ENCODE measurements at places on chromosomes 2 and 18.

- no peak for DNase-seq
Measured at GRCh38 chr2:122514451-122514996, 759.1 kb downstream of the TSN start.

DNA sequence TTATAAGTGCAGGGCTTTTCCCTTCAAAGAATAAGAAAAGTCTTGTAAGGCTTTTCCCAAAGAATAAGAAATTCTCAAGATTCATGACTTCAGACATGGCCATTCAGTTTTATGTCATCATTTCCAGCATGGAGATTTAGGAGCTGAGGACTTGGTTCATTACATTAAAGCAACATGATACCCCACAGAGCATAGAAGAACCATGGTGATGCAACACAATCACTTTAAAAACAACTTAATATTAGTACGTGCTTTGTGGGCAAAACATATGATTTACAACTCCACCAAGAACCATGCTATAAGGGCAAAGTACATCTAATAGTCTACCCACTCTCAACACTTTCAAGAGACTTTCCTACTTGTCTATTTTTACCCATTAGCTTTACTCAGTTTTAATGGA, 214.4 kb downstream of the SRBD1 start:
- no peak for DNase-seq

DNA sequence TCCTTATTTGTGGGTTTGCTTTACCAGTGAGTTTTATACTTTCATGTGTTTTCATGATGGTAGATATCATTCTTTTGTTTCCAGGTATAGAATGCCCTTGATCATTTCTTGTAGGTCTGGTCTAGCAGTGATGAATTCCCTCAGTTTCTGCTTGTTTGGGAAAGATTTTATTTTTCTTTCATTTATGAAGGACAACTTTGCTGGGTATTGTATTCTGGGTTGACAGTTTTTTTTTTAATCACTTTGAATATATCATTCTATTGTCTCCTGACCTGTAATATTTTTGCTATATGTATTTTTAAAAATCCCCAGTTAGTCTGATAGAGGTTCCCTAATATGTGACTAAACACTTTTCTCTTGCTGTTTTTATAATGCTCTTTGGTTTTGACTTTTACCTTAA, 58.3 kb upstream of the GALNT3 start:
- no peak for DNase-seq

- DNase-seq: no peak
Measured at GRCh38 chr18:10405816-10406663, 48.4 kb upstream of the APCDD1 start.

DNA sequence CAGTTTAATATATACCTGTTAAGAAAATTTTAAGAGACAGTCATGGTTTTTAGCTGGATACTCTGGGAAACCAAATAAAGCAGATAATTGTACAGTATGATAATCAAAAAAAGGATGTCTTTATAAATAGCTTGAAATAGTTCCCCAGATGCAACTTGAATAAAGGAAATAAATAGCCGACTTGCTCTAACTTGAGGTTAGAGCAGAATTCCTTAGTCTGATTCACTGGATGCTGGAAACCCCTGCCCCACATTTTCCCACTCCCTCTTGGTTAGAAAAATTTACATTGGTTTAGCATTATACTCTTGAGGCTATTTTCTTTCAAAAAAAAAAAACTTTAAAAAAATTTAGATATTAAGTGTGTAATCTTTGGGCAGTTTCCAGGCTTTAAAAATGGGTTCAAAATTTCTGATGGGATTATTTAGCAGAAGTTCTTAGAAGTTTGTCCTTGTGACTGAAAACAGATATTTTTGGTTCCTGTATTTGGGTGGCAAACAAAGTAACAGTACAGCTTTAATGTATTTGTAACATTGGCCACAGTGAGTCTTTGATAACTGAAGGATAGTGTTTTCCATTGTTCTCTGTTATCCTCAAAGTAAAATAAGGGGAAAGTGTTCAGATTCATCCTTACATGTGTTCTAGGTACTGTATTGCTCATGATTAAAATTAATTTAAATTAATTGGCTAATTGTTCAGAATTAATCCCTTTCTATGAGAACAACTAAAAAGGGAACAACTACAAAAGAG, 39.6 kb downstream of the ITGAV start:
- no peak for DNase-seq

DNA sequence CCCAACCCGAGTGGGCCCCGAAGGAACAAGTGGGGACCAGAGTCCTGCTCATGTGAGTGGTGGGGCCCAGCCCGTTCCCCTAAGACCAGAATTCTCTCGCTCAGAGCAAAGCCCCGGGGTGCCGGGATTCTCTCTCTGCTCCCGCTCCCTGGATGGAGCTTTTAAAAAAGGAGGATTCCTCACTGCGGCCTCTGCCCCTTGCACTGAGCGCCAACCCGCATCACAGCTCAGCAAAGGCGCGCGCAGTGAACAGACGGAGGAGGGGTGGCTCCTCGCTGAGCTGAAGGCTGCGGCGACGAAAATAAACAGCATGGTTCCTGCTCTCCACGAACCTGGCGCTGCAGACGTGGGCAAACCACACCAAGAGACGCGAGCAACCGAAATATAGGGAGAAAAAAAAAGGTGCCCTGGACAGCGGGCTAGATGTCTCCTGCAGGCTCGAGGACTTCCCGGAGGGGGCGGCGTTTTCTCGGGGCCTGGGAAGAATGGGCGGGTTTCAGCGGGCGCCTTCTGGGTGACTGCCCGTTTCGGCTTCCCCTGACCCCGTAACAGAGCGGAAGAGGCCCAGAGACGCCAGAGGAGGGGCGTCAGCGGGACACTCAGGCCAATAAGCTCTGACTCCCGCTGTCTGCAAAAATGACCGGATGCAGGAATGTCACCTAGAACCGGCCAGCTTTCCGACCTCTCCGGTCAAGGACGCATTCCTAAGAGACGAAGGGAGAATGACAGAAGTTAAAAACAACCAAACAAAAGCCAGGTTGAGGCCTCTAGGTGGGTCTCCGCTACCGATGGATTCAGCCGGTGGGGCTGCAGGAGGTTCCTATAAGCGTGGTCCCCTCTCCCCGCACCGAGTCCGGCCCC, 819 bp upstream of the KLF11 start:
- no peak for DNase-seq

DNA sequence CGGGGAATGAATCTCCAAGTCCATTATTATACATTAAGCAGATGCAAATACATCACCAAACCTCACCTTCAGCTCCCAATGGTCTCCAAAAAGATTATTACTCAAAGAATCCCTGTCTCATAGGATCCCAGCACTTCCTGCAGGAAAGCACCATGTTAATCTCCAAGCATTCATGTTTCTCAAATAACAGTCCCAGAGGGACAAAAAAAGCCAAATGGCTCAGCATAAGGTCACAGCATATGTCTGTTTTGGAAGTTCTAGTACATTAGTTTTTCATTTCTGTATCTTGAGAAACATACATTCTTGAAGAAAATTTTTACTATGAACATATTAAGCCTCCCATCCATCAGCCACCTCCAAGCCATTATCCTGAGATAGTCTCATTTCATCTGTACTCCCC, 103.3 kb downstream of the METTL4 start:
- DNase-seq: no peak

DNA sequence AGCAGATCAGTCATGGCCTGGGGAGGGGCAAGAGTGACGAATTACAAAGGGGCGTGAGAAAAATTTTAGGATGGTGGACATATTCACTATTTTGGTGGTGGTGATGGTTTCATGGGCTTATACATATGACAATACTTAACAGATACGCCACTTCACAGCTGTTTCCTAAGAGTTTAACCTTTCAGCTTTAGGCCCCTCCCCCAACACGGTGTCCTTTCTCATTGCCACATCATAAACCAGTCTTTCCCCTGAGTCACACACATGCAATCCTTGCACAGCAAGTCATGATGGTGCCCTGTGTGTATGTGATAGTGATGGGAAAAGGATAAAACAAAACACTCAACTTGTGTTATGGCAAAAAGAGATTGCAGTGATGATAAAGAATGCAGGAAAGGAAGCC, 47.6 kb upstream of the IL1R1 start:
- no peak for DNase-seq

GRCh38 chr2:44010266-44010665, 14.5 kb upstream of the LRPPRC start:
- DNase-seq: no peak
